Cardiac septum (tissue), 1 donor: ENCODE measurements at places on chromosomes 1 and 21. TPM values are rescaled to one million over a fixed set of nuclear protein-coding genes. Genes with fewer than 3 reads are reported as not detected.

DCDC2B gene
- not detected for total RNA-seq

AMY2A gene
- total RNA-seq, result not detected

CRABP2 gene
- total RNA-seq, result 3.7 TPM

IGSF9 gene
- total RNA-seq, result not detected

FASLG gene
- 0.27 TPM for total RNA-seq

OR2M3 gene
- not detected for total RNA-seq

CD5L gene
- not detected for total RNA-seq

AIRE gene
- total RNA-seq, result 0.11 TPM

SLAMF9 gene
- not detected for total RNA-seq

GREM2 gene
- not detected for total RNA-seq

GBP2 gene
- total RNA-seq, result 9.5 TPM

HCN3 gene
- total RNA-seq, result 2.2 TPM

SHISAL2A gene
- total RNA-seq, result not detected

SYNC gene
- total RNA-seq, result 18.2 TPM

ADGRL2 gene
- total RNA-seq, result 33.3 TPM

EEIG2 gene
- total RNA-seq, result 7.3 TPM

MXRA8 gene
- total RNA-seq, result 30.5 TPM

OR2G6 gene
- not detected for total RNA-seq

TNFRSF1B gene
- total RNA-seq, result 15.5 TPM

TLCD4 gene
- total RNA-seq, result 91.6 TPM

OLIG1 gene
- 0.32 TPM for total RNA-seq

ATP8B2 gene
- total RNA-seq, result 22.5 TPM

RGS7 gene
- total RNA-seq, result not detected

NTPCR gene
- 47.1 TPM for total RNA-seq

S100A9 gene
- total RNA-seq, result 91.9 TPM

SPRR1B gene
- total RNA-seq, result not detected

L1TD1 gene
- 0.67 TPM for total RNA-seq

OLFM3 gene
- total RNA-seq, result not detected

A3GALT2 gene
- total RNA-seq, result not detected

TAS1R2 gene
- not detected for total RNA-seq

C1orf53 gene
- 7.4 TPM for total RNA-seq

GNAT2 gene
- not detected for total RNA-seq

UBAP2L gene
- total RNA-seq, result 111 TPM

MEX3A gene
- total RNA-seq, result 0.24 TPM

DNAH14 gene
- 2.2 TPM for total RNA-seq

DISP3 gene
- 0.05 TPM for total RNA-seq

C1orf74 gene
- total RNA-seq, result 1.6 TPM

CC2D1B gene
- total RNA-seq, result 19.5 TPM

SLAMF7 gene
- total RNA-seq, result 1.2 TPM

S100A2 gene
- 5.0 TPM for total RNA-seq

EMC1 gene
- total RNA-seq, result 28.6 TPM

SLC22A15 gene
- 9.8 TPM for total RNA-seq
